ENCODE measurements at places on chromosomes 11 and 22.

DNA sequence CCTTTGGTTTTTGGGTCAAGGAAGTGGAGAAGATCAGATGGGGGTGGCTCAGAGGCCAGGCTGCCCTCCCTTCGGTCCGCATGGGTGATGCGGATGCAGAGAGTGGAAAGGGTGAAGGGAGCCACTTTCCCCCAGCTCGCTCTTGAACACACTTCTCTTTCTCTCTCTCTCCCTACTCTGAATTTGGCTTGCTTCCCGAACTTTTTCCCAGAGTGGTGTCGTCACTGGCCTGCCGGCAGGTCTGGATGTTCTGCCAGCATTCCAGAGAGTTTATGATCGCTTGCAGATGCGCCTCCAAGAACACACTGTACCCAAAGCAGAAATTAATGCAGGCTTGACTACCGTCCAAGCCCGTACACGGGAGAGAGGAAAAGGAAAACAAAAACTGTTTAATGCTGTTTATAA, 103.2 kb downstream of the ZBTB16 start:
- DNase-seq = no peak

- no peak for DNase-seq
These were observed 106.2 kb downstream of the PKNOX2 start for GRCh38 chr11:125270711-125271110.

DNA sequence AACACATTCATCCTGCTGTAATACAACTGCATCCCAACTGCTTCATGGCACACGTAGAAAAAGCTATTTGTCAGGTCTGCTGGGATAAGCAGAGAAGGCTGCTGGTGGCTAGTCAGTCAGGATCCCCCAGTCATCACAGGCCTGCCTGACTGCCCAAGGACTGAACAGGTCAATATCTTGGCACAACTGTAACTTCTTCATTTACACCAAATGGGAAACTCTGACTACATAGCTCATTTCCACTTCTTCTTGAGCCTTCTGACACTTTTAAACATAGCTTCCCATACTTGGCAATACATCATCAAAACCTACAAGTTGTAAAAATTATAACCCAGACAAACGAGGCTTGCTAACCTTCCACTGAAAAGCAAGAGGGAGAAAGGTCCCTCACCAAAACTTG, 2.8 kb downstream of the TMEM9B start:
- DNase-seq = peak; percentile 10

- DNase-seq = no peak
These were observed 234.5 kb upstream of the B3GAT1 start for GRCh38 chr11:134646561-134646960.

GRCh38 chr11:9076661-9077060, 14.7 kb downstream of the SCUBE2 start:
- DNase-seq = no peak

DNA sequence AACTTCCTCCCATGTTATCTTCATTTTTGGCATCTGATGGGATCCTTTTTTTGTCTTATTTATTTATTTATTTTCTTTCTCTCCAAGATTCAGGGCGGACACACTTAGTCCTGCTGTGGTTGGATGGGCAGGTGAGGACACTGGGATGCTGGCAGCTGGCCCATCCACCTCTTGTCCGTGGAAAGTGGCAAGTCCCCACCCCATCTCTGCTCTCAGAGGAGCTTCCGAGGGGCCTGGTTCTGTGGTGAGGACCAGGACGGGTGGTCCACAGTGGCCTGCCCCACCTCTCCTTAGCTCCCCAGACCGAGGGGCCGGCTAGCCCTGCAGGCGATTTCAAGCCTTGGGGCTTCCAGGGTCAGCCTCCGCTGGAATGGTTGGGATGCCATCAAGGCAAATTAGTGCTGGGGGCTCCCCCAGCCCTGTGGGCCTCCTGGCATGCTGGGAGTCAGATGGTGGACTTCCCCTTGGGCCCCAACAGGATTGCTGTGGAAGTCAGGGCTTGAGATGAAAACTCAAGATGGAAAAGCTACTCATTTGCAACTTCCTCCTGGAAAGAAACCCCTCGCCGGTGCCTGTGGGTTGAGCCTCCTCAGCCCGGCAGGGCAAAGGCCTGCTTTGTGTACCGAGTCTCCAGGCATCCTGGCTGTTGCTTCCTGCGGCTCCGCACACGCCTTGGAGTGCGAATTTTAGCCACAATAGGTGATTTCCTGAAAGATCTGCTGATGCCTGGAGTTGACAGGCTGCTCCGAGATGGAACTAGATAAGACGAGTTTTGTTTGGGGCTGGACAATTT, 31.2 kb upstream of the LINC01488 start:
- no peak for DNase-seq

- peak; percentile 50 for DNase-seq
These were observed 2.7 kb upstream of the PDE2A start for GRCh38 chr11:72676861-72677341.

GRCh38 chr11:13352711-13353110, 75.1 kb downstream of the BMAL1 start:
- DNase-seq = no peak

- no peak for DNase-seq
These were observed 74.2 kb downstream of the DCDC1 start for GRCh38 chr11:31295308-31295707.

GRCh38 chr11:129731316-129731715, 84.3 kb upstream of the TMEM45B start:
- DNase-seq = no peak

DNA sequence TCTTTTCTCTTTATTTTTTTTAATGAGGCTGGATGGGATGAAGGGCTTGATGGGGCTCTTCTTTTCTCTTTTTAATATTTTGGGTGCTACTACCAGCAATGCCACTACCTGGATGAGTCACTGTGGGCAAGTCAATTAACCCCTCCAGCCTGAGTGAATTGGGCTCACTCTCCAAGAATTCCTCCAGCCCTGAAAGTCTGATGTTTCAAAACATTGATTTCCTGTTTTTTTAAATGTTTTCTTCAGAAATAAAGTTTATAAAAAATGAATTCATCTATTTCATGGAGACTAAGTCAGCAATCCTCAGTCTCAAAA, 812 bp upstream of the OR5A2 start:
- DNase-seq = no peak

DNA sequence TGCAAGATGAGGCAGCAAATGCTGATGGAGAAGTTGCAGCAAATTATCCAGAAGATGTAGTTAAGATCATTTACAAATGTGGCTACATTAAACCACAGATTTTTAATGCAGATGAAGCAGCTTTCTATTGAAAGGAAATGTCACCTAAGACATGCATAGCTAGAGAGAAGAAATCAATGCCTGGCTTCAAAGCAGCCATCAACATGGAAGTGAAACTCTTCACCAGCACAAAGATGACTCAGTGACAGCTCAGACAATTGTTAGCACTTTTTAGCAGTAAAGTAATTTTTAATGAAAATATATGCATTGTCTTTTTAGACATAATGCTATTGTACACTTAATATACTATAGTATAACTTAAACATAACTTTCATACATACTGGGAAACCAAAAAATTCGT, 71.4 kb downstream of the FANCF start:
- DNase-seq = no peak

DNA sequence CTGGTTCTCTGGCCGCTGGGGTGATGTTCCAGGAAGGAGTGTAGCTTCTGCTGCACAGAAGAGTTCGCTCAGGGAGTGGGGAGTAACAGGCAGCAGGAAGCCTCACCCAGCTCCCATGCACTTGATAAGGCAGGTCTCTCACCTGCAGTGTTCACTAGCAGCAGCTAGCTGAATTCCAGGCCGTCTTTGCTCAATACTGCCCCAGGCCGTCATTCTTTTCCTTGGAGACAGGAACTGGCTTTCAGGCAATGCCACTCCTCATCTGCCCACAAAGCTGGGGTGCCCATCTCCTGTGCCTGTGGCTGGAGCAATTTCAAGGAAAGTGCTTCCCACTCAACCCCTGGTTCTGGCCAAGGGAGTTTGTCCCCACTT, 66.1 kb downstream of the ARHGAP42 start:
- no peak for DNase-seq

DNA sequence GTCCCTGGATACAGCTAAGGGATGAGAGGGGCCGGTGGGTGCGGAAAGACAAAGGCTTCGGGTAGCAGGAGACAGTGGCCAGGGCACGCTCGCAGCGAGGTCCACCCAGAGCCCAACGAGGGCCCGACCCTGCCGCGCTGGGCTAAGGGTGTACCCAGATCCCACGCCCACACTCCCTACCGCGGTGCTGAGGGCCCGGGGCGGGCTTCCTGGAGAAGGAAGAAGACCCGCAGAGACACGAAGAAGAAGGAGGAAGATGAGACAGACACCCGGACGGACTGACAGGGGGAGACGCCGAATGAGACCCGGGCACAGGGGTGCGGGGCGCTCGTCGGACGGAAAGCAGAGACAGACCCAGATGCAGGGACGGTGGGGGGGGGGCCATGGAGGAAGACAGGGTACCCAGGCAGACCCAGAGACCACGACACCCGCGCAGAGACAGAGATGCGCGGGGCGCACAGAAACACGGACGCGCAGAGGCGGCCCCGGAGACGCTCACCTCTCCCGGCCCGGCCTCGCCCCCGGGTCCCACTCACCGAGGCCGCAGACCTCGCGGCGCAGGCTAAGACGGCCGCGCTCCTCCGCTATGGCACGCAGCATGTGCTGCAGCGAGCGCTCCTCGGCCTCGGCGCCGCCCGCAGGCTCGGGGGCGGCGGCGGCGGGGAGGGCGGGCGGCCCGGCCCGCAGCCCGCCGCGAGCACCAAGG, 437 bp downstream of the KIAA0930 start:
- peak; percentile 46 for DNase-seq

- no peak for DNase-seq
These were observed 15.8 kb downstream of the TOLLIP start for GRCh38 chr11:1293619-1294015.

DNA sequence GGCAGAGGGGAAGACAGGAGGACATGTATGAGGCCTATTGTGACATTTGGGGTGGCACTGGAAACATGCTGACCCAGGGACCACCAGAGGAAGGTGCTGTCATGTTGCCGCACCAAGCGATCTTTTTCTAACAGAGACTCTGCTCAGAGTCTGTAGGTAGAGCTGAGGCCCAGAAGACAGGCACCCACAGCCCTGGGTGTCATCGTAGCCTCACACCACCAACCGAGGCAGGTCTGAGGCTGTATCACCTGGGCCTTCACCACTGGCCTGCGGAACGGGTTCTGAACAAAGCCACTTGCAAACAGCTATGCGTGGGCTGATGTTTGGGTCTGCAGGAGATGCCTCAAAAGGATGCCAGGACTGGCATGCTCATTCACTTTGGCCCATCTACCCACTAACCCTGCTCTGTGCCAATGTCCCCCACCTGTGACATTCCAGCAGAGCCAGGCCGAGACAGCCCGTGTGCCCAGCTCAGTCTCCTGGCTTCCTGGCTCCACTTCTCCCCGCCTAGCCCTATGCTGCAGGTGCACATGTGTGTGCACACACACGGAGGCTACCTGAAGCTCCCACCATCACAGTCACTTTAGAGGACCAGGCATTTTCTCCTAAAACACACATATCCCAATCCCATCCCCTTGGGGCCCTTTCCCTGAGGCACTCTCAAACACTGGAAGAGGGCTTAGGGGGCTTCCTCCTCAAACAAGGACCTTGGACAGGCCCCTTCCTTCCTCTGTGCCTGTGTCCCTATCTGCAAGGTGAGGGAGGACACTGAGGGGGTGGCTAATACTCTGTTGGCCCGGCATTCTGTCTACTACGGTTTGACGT, 3.6 kb downstream of the TRIM29 start:
- no peak for DNase-seq

DNA sequence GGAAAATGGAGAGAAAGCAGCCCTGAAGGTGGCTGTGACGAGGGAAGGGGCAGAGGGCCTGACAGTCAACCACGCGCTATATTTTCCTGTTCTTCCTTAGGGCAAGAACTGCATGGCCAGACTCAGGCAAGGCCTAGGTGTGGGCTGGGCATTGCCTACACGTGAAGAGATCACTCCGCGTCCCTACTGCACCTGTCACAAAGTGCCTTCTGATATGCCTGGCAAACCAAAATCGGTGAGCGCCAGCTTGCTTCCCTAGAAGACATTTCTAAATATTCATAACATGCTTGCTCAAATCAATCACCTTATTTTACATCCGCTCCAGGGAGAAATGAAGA, 6.3 kb downstream of the TMEM121B start:
- no peak for DNase-seq

GRCh38 chr11:124880290-124880611, 15.0 kb downstream of the ROBO3 start:
- no peak for DNase-seq

- no peak for DNase-seq
These were observed 56.7 kb downstream of the CTSC start for GRCh38 chr11:88280673-88281316.

DNA sequence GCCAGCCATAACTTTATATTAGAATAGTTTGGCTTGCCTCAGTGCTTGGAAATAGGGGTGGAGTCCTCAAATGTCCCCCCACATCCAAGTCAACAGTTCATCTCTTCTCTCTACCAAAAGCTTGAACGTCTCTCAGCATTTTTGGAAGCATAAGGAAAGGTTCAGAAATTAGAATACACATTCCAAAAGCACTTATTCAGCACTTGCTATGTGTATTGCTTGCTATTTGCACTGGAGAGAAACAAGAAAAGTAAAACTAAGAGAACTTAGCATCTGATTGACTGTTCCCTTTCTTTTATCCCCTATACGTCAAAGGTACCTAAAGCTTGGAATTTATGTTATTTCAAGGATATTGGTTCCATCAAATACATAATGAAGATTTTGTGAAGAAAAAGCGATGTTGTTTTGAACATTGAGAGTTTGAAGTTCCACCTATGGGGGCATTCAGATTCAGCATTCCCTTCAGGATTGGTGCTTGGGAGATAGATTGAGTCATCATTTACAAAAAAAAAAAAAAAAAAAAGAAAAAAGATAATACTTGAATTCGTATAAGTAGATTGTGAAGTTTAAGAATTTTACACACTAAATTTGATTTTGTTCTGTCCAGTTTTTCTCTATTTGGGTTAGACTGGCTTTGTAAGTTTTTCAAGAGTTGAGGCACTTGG, 1.3 kb downstream of the TBRG1 start:
- peak; percentile 25 for DNase-seq

DNA sequence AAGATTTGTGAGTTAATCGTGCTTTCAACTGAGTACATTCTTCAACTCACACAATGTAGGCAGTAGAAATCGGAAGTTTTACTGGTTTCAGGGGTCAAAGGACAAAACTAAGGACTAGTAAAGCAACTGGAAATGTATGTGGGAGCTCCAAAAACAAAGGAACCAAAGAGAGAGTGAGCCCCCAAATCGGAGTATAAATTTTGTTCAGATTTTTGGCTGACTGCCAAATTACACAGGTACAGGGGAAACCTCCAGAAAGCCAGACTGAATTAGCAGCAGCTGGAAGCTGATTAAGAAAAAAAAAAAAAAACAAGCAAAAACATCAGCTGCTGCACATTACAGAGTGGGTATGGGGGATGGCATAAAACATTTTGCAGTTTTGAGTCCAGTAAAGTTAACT, 75.2 kb upstream of the GNAZ start:
- no peak for DNase-seq

GRCh38 chr22:32142600-32142999, 16.5 kb downstream of the C22orf42 start:
- no peak for DNase-seq

DNA sequence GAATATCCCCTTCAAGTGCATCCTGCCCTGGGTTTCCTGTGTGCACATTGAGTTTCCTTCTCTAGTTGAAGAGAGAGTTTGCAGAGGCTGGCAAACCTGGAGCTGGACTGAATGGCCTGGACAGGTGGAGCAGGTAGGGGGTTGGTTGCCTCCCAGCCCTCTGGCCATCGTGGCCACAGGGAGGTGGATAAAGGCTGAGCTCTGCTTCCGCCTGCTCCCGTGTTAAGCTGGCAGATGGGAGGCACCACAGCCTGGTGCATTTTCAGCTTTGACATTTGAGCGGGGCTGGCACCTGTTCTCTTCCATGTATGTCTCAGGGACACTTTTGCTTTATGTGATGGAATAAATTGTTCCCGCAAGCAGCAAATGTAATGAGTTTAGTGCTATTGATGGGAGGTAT, 11.1 kb downstream of the MICAL2 start:
- DNase-seq = no peak

GRCh38 chr22:30044881-30045493, 35.3 kb upstream of the HORMAD2 start:
- no peak for DNase-seq
